ENCODE measurements at places on chromosomes 4 and X.

- DNase-seq: no peak
Observed at GRCh38 chr4:158949099-158949498, 153.8 kb upstream of the RAPGEF2 start.

- no peak for DNase-seq
Observed at GRCh38 chrX:37712458-37712857, 26.9 kb downstream of the XK start.

- DNase-seq: no peak
Observed at GRCh38 chrX:11190745-11191510, 79.8 kb downstream of the HCCS start.

GRCh38 chrX:47178337-47178736, 15.3 kb upstream of the UBA1 start:
- DNase-seq: no peak

- DNase-seq: no peak
Observed at GRCh38 chr4:139622901-139623381, 42.7 kb upstream of the MGST2 start.

DNA sequence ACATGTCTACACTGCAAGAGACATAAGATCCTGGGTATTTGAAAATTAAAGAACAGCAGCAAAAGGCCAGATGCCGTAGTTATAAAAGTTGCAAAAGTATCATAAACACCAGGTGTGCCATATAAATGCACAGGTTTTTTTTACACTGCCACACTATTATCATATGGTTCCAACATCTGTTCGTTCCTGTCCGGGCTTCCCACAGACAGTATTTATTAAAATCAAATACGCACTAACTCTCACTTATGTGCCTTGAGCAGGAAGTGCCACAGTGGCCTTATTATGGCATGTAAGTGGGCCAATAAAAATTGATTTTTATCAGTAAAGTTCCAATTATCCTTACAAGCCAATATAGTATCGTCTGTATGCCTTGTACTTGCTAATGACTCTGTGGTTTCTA, 873.2 kb downstream of the RPA4 start:
- no peak for DNase-seq

- DNase-seq: no peak
Observed at GRCh38 chr4:180610324-180610723, 1632.9 kb upstream of the TENM3 start.

DNA sequence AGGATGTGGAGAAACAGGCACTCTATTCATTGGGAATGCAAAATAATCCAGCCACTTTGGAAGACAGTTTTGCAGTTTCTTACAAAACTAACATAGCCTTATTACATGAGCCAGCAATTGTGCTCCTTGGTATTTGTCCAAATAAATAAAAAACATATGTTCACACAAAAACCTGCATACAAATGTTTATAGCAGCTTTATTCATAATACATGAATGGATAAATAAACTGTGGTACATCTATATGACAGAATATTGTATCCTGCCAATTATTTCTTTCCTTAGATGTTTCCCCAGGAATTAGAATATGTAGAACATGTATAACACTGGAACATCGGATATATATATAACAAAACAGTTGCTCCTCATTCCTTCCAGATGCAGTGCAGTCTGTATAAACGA, 57.7 kb upstream of the VEGFC start:
- DNase-seq: no peak

DNA sequence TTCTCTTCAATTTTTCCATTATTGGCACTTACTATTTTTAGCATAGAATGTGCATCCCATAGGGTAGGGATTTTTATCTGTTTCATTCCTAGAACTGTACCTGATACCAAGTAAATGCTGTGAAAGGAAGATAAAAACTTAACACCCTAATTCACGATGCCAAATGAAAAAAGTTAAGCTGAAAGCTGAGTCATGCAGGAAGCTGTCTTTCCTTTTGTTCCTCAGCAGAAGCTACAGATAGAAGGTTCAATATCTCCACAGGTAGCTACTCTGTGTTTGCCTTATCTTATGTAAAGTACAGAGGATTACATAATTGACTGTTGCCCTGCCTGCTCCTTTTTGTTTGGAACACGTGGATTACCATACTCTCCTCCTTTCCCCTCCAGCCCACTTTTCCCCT, 77.0 kb downstream of the LRP2BP start:
- no peak for DNase-seq

- DNase-seq: no peak
Observed at GRCh38 chr4:179989975-179990374, 2253.2 kb upstream of the TENM3 start.

- no peak for DNase-seq
Observed at GRCh38 chr4:152606753-152607152, 70.9 kb upstream of the FBXW7 start.

GRCh38 chr4:154485127-154485773, 6.3 kb downstream of the DCHS2 start:
- DNase-seq: no peak

DNA sequence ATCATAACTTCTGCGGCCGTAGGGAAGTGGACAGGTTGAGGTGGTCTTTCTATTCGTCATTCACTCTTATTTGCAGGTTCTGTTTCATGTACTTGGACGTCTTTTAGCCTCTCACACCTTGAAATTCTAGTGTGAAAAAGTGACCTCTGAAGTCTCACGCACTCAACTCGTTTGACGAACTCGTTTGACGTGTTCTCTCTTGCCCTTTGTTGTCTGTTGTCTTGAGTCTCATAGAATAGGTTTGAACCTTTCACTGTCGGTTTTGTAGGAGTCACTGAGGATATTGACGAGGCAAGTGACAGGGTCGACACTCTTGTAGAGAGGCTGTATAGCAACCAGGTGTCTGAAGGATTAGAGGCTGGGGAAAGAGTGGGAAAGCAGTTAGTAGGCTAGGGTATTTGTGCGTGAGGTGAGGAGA, 1.1 kb upstream of the PGRMC2 start:
- no peak for DNase-seq

- no peak for DNase-seq
Observed at GRCh38 chr4:180947425-180947824, 1295.8 kb upstream of the TENM3 start.

DNA sequence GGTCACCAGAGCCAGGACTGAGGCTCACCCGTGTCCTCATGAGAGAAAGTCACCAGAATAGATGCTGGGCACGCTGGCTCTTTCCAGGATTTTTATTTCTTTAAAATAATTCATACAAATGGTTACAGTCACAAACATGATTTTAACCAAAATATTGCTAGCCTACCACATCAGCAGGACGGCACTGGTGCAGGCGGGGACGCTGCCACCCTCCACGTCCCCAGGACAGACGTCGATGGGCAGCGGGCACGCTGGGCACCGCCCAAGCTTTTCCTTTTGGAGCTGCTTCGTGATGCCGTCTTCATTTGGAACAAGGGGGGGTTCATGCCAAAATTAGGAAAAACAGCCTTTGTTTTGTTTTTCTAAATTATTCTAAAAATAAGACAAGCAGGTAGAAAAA, 37.6 kb downstream of the CTBP1 start:
- DNase-seq: no peak

DNA sequence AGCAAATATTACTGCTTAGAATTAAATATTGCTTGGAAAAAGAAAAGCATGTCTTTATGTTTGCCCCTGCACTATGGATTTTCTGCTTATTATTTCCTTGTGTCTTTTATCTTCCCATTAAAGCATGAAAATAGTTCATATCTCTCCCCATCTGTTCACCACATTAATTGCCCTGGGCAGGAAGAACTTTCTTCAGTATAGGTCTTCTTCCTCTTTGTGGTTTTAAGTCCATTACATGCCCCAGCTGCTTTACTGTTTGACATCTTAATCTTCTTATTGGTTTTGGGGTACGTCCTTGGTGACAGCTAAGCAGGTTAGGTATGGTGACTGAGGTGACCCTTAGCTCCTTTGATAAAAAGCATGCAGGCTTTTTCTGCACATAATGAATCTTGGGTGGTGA, 157.3 kb downstream of the AASDH start:
- no peak for DNase-seq

- no peak for DNase-seq
Observed at GRCh38 chr4:184861047-184861446, 35.3 kb upstream of the ACSL1 start.

GRCh38 chr4:185358959-185359358, 36.8 kb downstream of the LRP2BP start:
- no peak for DNase-seq

DNA sequence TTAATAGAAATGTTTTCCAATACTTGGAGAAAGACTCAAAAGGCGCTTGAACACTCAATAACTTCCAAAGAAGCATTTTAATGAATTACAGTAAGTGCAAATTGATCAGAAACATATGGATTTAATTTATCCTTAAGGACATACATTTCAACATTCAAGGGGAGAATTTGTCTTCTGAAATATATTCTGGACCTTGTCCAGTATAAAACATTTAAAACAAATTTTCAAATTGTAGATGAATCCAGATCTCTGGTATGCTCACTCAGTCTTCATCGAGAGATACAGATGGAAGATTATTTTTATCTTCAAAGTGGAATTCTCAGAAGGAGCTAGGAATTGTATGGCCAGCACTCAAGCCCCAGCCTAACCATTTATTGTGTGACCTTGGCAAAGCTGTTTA, 310.4 kb downstream of the ZNF674 start:
- no peak for DNase-seq

DNA sequence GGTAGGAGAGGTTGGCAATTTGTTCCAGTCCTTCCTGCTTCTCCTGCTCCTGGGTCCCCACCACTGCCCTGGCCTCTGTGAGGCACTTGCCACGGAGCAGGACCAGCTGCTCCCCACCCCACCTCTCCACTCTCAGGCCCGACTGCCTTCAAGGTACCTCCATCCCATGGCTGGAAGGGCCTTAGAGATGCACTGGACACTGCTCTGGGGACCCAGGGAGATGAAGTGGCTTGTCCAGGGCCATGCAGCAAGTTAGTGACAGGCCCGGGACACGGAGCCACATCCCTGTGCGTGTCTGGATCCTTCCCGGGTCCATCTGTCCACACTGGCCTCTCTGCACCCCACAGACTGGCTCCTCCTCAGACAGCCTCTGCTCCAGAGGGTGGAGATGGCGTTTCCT, 105.3 kb downstream of the CPZ start:
- no peak for DNase-seq

DNA sequence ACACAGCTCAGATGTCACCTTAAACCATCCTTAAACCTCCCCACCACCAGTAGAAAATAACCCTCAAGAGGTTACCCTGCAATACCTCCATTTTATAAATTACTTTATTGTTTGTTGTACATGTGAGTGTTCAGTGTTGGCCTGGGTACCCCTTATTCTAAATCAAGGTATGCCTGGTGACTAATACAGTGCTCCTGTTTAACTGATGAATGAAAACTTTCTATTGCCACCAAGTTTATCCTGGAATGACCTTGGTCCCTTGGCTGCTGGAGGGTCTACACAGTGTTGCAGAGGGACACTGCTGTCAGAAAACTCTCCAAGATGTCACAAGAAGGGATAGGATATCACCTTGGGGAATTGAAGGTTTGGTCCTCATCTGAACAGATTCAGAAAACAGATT, 7.3 kb upstream of the TXLNG start:
- DNase-seq: no peak

DNA sequence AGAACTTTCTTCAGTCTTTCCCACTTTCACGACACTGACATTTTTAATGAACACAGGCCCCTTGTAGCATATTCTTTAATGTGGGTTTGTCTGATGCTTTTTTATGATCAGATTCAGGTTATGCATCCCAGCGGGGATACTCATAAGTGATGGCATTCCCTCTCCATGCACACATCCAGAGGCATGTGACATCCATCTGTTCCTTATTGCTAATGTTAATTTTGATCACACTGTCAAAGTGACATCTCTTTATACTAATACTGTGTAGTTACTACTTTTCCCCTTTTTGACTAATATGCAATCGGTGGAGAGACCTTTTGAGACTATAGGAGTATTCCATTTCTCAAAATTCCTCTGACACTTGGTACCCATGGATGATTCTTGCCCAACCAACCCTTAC, 43.8 kb upstream of the HS3ST1 start:
- DNase-seq: no peak

GRCh38 chr4:8848507-8849265, 23.0 kb downstream of the HMX1 start:
- DNase-seq: no peak

GRCh38 chr4:11326021-11326420, 102.7 kb downstream of the HS3ST1 start:
- DNase-seq: no peak

- no peak for DNase-seq
Observed at GRCh38 chrX:17976955-17977354, 115.9 kb upstream of the RAI2 start.

GRCh38 chrX:153693216-153694086, 5.7 kb downstream of the SLC6A8 start:
- no peak for DNase-seq

- no peak for DNase-seq
Observed at GRCh38 chr4:161926033-161926828, 237.6 kb downstream of the FSTL5 start.

- DNase-seq: no peak
Observed at GRCh38 chr4:150664935-150665334, 83.0 kb downstream of the MAB21L2 start.

GRCh38 chr4:628311-628741, 3.0 kb downstream of the PDE6B start:
- DNase-seq: no peak

DNA sequence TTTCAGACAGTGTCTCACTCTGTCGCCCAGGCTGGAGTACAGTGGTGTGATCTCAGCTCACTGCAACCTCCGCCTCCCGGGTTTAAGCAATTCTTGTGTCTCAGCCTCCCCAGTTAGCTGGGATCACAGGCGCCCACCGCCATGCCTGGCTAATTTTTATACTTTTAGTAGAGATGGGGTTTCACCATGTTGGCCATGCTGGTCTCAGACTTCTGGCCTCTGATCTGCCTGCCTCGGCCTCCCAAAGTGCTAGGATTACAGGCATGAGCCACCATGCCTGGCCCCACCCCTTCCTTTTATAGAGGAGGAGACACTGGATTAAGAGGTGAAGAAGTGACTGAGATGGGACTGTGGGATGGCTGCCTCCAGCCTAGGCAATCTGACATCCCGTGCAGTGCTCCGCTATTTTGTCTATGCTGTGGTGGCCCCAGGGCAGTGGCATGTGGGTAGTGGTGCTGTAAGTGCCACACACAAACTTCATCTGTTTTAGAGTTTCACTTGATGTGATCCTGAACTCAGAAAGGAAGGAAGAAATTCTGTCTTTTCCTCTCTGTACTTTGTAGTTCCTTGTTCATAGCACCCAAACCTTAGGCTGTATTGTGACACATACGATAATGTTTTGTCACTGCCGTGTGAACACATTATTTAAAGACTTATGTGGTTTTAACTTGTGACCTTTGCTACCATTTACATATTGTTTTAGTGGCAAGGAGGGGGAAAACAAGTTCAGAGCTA, 48.9 kb downstream of the FNIP2 start:
- no peak for DNase-seq

GRCh38 chr4:123506011-123506695, 109.6 kb downstream of the SPRY1 start:
- no peak for DNase-seq

DNA sequence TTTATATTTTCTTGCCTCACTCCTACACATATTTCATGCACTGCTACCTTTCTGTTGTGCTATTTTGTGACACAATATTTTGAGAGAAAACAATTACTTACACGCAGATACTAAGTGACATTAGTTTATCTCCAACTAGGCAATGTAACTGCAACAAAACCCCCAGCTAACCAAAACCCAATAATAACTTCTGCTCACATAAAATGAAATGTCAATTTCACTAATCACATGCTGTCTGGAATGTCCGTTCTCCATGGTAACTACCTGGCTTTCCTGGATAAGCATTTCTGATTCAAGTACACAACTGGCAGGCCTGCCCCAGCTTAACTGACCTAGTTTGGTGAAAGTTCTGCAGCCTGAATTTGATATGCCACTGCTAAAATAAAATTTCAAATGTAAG, 313.5 kb downstream of the TMA16 start:
- DNase-seq: no peak

GRCh38 chrX:39896951-39897740, 200.6 kb downstream of the BCOR start:
- DNase-seq: no peak
